ENCODE measurements at places on chromosomes 11 and 22. TPM values are rescaled to one million over a fixed set of nuclear protein-coding genes. Genes with fewer than 3 reads are reported as not detected.
A peak's percentile ranks its signal among the peaks of the same experiment; 100 is the strongest.

Gene LRRC75B
- 0.24 TPM for total RNA-seq

Gene CBX7
- 13.5 TPM for total RNA-seq

Gene MIOX
- not detected for total RNA-seq

Gene ADORA2A
- 23.6 TPM for total RNA-seq

DNA sequence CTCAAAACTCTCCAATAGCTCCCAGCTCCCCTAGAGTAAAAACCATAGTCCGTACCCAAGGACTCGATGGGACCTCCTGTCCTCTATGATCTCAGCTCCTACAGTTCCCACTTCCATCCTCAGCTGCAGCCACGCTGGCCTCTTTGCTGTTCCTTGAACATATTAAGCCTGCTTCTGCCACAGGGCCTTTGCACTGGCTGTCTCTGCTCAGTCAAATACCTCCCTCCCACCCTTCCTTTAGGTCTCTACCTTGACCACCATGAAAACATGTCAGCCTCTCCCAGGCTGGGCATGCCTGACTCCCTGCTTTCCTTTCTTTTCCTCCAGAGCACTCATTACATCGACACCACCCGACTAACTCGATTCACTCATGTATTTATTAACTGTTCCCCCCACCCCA is 24.5 kb downstream of the TMEM184B start:
- H3K27me3 ChIP-seq = no peaks in the 10 kb centered on the region
- H3K36me3 ChIP-seq = peaks cover 10% of the 10 kb centered on the region
- no peak overlapping the region for H3K27ac ChIP-seq
- H3K4me3 ChIP-seq = no peak overlapping the region

DNA sequence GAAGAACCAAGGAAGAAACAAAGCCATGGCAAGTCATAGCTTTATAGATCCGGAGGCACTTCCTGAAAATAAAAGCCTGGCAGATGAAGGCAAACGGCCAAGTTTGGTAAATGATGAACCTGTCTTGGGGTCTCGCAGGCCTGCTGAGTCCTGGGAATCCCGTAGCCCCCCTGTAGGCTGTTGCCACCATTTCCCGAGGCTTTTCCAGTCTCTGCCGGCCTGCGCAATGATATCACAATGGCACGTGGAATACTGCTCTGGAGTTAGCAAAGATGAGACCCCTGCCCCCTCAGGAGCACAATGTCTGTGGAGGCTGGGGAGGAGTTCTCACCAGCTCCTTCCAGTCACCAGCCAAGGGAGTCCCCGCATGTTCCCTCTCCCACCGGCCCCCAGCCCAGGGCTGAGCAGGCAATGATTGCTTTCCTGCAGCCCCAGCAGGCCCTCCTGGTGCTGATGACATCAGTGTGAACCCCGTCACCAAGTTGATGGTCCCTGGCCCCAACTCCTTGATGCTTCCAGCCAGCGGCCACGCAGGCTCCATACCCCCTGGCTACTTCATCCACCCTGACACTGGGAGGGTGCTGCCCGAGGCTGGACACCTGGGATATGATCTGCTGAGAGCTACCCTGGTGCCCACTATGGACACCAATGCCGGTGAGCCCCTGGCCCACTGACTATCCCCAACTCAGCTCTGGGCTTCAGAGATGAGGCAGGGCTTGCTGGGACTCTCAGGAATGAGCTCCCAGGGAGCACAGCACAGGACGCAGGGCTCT is 55.9 kb downstream of the BTG4 start:
- no peaks in the 10 kb centered on the region for H3K36me3 ChIP-seq
- no peak overlapping the region for H3K27ac ChIP-seq
- DNase-seq = no peak
- no peaks in the 10 kb centered on the region for H3K4me1 ChIP-seq
- H3K27me3 ChIP-seq = peaks cover 3% of the 10 kb centered on the region
- H3K4me3 ChIP-seq = no peak overlapping the region

- no peaks in the 10 kb centered on the region for H3K27me3 ChIP-seq
- no peak overlapping the region for H3K4me3 ChIP-seq
- peaks cover 3% of the 10 kb centered on the region for H3K36me3 ChIP-seq
- DNase-seq = no peak
- peaks cover 17% of the 10 kb centered on the region for H3K4me1 ChIP-seq
Measured at GRCh38 chr11:65958774-65959420, 2.6 kb upstream of the SART1 start.

DNA sequence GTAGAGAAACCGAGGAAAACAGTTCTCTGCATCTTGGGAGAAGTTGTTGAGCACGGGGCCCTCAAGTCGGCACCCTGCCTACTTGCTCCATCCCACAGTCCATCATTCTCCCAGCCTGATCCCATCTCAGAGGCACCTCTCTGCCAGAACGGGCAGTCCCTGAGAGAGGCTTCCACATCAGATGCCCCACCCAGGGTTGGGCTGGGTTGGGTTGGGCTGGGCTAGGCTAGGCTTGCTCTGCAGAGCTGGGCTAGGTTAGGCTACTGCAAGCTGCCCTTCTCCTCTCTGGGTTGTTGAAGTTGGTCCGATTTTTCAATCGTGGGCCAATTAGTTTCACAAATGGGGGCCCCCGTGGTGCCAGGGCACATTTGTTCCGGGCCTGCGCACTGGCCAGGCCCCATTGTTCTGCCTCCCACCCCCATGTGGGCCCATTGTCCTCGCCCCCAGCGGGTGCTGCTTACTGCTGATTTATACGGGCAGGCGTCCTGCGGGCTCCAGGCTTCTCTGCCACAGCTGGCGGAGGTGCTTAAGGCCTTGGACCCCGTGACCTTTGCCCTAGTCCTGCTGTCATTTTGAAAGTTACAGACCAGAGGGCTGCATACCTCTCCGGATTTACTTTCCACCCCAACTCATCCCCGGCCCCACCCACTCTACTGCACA is 63.7 kb upstream of the NNMT start:
- peaks cover 3% of the 10 kb centered on the region for H3K27me3 ChIP-seq
- no peak for DNase-seq

GRCh38 chr11:8045839-8046238 is 35.2 kb upstream of the TUB start:
- H3K27me3 ChIP-seq = peaks cover 2% of the 10 kb centered on the region
- H3K4me3 ChIP-seq = no peak overlapping the region
- no peak for DNase-seq
- no peaks in the 10 kb centered on the region for H3K36me3 ChIP-seq
- H3K27ac ChIP-seq = no peak overlapping the region

DNA sequence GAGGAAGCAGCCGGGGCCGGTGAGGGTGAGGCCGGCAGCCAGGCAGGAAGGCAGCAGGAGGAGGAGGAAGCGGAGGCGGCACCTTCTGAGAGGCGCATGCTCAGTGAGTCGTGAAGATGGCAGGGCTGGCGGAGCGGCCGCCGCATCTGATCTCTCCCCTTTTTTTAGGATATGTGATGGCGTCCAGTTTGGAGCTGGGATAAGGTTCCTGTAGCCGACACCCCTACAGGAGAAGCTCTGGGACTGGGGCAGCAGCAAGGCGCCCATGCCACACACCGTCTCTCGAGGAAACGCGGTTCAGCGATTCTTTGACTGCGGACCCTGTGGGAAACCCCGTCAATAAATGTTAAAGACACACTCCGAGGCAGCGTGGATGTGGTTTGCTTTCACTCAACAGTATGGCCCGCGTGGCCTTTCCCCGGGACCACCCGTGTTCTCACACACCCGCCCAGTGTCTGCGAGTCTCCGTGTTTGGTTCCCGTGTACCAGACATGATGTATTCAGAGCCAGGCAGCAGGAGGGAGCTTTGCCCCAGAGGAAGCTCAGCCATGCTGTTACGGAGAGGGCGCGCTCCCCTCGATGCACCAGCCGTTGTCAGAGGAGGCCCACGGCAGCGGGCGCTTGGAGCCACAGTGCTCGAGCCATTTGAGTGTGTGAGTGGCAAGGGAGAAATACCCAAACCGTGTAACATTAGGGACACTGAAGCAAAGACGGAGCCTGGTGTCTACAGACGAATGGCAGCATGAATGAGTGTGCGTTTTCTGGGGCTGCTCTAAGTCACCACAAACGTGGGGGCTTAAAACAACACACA is 27.7 kb upstream of the PARVB start:
- peaks cover 12% of the 10 kb centered on the region for H3K36me3 ChIP-seq
- H3K27me3 ChIP-seq = no peaks in the 10 kb centered on the region
- DNase-seq = peak; percentile 30
- H3K4me3 ChIP-seq = peak overlapping the region; percentile 75
- H3K4me1 ChIP-seq = peaks cover 15% of the 10 kb centered on the region

DNA sequence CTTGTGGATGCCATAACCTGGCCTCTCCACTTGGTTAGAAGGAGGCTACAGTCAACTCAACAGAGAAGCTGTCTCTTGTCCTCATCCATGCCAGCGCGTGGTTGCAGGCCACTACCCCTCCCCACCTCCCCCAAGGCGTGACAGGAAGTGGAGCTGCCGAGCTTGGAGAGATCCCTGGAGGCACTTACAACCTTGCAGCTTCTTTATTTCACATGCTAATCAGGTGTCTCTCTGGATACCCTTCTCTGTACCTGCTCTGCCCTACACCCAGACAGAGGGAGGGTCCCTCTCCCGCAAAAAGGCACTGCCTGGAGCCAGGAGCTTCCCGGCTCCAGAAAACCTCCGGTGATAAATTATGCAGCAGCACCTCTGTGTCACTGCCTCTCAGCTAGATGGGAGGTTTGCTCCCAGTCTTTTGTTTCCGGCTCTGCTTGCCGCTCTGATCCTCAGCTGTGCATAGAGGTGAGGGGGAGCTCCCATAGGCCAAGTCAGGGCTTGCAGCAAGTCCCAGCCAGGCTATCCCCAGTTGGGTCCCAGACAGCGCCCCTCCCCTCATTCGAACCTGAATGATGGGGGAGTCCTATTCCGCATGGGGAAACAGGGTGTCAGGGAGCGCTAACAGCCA is 5.7 kb downstream of the LRP4 start:
- H3K4me3 ChIP-seq = no peak overlapping the region
- no peak for DNase-seq
- H3K27ac ChIP-seq = no peak overlapping the region
- H3K4me1 ChIP-seq = peaks cover 6% of the 10 kb centered on the region
- H3K27me3 ChIP-seq = peaks cover 18% of the 10 kb centered on the region

DNA sequence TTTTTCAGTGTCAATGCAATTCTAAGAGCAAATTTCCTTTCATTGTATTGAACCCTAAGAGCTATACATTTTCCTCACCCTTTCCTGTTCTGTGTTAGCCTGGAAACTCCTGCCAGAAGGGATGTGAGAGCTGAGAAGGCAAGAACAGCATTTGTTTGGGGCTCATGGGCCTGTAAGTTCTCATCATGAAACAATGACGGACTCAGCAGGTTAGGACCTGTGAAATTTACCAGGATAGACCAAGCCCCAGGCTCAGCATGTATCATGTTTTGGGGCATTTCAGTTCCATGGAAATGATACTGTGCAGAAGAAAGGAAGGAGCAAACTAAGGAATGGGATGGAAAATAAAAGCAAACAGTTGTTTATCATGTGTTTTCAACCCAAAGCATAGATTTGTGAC is 41.6 kb downstream of the NTM start:
- no peak overlapping the region for H3K27ac ChIP-seq
- no peaks in the 10 kb centered on the region for H3K27me3 ChIP-seq
- no peaks in the 10 kb centered on the region for H3K36me3 ChIP-seq

DNA sequence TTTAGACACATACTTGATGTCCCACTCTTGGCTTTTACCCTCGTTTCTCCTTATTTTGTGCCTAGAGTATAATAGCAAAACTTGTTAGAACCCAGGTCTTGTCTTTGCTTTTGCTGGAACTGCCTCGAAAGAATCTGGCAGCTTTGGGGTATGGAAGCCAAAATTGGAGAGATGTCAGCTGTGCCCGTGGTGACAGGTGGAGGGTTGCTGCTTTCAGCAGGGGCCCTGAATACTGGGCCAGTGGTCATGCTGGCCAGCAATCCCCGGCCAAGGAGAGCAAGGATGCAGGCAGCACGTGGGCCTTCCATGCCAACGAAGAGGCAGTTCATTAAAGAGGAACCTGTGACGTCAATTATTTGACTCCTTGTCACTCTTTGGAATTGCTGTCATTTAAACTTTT is 181.1 kb downstream of the HIPK3 start:
- H3K27ac ChIP-seq = no peak overlapping the region
- H3K4me1 ChIP-seq = no peaks in the 10 kb centered on the region
- no peaks in the 10 kb centered on the region for H3K36me3 ChIP-seq
- H3K4me3 ChIP-seq = no peak overlapping the region

- H3K27me3 ChIP-seq = no peaks in the 10 kb centered on the region
- H3K4me3 ChIP-seq = no peak overlapping the region
Measured at GRCh38 chr22:42676059-42676607, 26.9 kb upstream of the CYB5R3 start.

GRCh38 chr22:19438298-19438697 is 6.0 kb downstream of the MRPL40 start:
- DNase-seq = no peak
- no peak overlapping the region for H3K27ac ChIP-seq
- H3K4me3 ChIP-seq = no peak overlapping the region
- H3K27me3 ChIP-seq = no peaks in the 10 kb centered on the region

GRCh38 chr11:17014833-17015626 is 816 bp upstream of the PLEKHA7 start:
- peaks cover 7% of the 10 kb centered on the region for H3K27me3 ChIP-seq
- no peak overlapping the region for H3K27ac ChIP-seq
- no peaks in the 10 kb centered on the region for H3K4me1 ChIP-seq
- no peak for DNase-seq

GRCh38 chr11:14417186-14417585 is 58.2 kb upstream of the RRAS2 start:
- no peak for DNase-seq
- H3K4me3 ChIP-seq = no peak overlapping the region
- no peaks in the 10 kb centered on the region for H3K36me3 ChIP-seq
- no peaks in the 10 kb centered on the region for H3K27me3 ChIP-seq

DNA sequence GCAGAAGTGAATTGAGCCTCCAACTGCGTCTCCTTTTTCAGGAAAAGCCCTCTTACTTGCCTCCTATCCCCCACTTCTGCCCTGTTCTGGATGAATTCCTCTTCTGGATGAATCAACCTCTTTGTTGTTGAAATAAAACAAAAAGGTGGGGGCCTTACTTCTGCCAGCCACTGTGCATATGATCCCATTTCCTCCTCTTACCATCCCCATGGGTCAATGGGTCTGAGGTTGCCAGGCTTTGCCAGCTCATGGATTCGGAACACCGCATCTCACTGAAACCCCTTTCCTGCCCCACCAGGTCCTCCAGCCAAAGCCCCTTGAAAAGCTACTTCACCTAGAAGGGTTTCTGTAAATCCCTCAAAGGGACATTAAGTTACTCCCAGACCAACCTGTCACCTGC is 3.7 kb upstream of the CHST1 start:
- H3K27me3 ChIP-seq = peaks cover 21% of the 10 kb centered on the region
- H3K27ac ChIP-seq = no peak overlapping the region
- no peaks in the 10 kb centered on the region for H3K36me3 ChIP-seq
- no peak overlapping the region for H3K4me3 ChIP-seq

DNA sequence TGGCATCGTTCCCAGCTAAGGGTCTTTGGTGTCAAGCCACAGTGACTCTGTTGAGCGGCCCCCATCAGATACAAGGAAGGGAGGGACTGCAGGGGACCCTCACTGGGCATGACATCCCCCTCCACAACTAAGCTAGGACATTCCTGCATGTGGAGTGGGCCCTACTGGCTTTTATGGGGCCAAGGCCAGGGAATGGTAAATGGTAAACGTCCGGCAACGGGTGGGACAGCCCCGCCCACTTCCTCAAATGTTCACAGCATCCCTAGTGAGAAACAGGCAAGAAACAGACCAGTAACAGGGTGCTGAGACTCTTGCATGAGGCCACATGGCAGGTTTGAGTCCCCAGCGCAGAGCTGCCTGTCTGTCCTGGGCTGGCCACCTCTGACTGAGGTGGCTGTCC is 4.4 kb downstream of the TMPRSS6 start:
- H3K4me1 ChIP-seq = peaks cover 7% of the 10 kb centered on the region
- H3K27me3 ChIP-seq = no peaks in the 10 kb centered on the region
- H3K4me3 ChIP-seq = no peak overlapping the region
- no peak for DNase-seq
- no peaks in the 10 kb centered on the region for H3K36me3 ChIP-seq
